ENCODE measurements at places on chromosomes 4 and X.

- H3K36me3 ChIP-seq: no peaks in the 10 kb centered on the region
- H3K27me3 ChIP-seq: no peaks in the 10 kb centered on the region
- no peak overlapping the region for H3K4me3 ChIP-seq
- H3K4me1 ChIP-seq: no peaks in the 10 kb centered on the region
- DNase-seq: no peak
Observed at GRCh38 chr4:135249024-135249423, 1047.4 kb upstream of the PABPC4L start.

DNA sequence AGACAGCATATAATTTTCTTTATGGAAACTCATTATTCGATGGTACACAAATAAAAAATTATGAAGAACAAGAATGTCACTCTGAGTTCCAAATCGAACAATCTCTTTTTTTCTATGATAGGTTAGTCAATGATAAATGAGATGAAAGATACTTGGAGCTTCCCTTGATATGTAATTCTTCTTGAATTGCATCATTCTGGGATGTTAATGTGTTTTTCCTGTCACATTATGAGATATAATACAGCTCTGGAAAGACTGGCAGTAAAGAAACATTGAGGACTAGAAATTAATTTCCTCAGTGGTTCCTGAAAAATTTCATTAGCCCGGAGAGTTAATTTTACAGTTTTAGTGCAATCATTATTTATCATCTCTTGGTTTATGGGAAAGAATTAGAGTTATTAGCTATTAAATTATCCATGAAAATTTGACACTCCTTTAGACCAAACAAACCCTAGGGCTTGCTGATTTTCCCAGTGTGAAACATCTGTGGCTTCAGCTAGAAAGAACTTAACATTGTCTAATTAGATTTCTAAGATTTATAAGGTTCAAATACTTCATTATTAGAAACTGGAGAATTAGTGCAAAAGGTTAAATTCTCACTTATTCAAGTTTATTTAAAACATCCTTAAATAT lies 1546.6 kb upstream of the TENM3 start:
- no peaks in the 10 kb centered on the region for H3K27me3 ChIP-seq
- H3K4me3 ChIP-seq: no peak overlapping the region
- no peak overlapping the region for H3K27ac ChIP-seq
- H3K36me3 ChIP-seq: no peaks in the 10 kb centered on the region
- H3K4me1 ChIP-seq: no peaks in the 10 kb centered on the region
- DNase-seq: no peak

DNA sequence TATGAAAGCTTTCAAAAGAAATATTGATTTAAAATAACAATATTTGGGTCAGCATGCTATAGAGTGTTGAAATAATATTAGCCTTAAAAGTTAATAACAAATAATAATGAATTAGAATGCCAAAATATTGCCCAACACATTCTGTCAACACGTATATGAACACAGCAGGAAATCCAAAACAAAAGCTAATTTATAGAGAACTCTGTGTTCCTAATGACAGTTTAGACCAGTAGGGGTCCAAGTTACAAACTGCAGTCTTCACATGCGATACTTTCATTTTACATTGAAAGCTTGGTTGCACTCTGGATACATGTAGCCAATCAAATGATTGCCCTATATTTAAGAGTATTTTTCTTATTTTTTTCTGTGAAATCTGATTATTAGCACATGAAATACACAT lies 274.4 kb downstream of the DCTD start:
- H3K27ac ChIP-seq: no peak overlapping the region
- no peak overlapping the region for H3K4me3 ChIP-seq
- DNase-seq: no peak

- peaks cover 28% of the 10 kb centered on the region for H3K27me3 ChIP-seq
- H3K4me3 ChIP-seq: no peak overlapping the region
- no peak for DNase-seq
- H3K36me3 ChIP-seq: no peaks in the 10 kb centered on the region
- H3K4me1 ChIP-seq: no peaks in the 10 kb centered on the region
Observed at GRCh38 chr4:147498031-147498660, 17.2 kb downstream of the EDNRA start.

DNA sequence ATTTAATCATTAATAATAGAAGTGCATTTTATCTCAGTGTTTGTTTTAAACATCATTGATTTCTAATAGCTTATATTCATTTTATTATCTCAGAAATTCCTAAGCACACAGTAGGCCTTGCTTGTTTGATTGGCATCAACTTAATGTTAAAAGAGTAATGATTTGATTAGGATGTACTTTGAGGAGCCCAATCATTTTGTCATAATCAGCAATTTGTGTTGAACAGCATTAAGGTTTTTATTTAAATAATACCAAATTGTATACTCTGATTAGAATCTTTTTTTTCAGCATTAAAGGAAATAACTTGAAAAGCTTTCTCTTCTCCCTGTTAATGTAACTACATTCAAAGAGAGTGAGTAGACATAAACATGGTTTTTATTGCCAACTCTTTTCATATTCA lies 2262.0 kb upstream of the TENM3 start:
- H3K4me1 ChIP-seq: no peaks in the 10 kb centered on the region
- H3K27me3 ChIP-seq: no peaks in the 10 kb centered on the region
- DNase-seq: no peak
- no peak overlapping the region for H3K27ac ChIP-seq
- H3K36me3 ChIP-seq: no peaks in the 10 kb centered on the region
- H3K4me3 ChIP-seq: no peak overlapping the region

- H3K4me3 ChIP-seq: no peak overlapping the region
- H3K4me1 ChIP-seq: no peaks in the 10 kb centered on the region
- H3K27me3 ChIP-seq: peaks cover 39% of the 10 kb centered on the region
- no peak for DNase-seq
- peaks cover 2% of the 10 kb centered on the region for H3K36me3 ChIP-seq
Observed at GRCh38 chr4:7679406-7680040, 244.8 kb upstream of the PSAPL1 start.

DNA sequence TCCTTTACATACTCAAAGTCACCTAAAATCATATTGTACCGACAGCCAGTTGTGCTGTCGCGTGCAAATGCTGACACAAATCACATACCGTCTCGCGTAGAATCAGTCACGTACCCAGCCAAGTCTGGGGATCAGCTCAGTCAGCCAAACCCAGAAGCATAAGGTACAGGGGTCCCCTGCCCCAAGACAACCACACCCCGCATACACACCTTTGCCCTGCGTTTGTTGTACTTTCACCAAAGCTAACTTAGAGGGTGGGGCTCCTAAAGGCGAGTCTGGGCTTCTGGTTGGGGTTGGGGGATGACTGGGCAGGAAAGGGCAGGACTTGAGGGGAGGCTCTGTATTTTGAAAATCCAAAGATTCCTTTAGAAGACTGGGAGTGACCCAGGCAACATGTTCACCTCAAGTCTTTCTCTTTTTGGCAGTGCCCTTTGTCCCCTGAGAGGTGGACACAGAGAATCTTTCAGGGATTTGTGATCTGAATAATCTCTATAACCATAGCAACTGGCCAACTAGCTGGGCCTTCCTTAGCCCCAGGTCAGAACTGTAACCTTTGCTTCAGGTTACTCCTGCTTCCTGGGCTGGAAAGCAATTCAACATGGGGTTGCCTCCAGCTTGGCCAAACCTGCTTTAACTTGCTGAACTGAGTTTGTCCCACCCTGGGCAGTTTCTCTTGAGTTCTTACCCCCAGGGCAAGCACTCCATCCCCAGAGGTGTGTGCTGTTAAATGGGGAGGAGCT lies 992 bp downstream of the GDPD2 start:
- H3K27ac ChIP-seq: no peak overlapping the region
- peaks cover 1% of the 10 kb centered on the region for H3K36me3 ChIP-seq
- H3K4me3 ChIP-seq: no peak overlapping the region
- DNase-seq: no peak
- no peaks in the 10 kb centered on the region for H3K4me1 ChIP-seq
- no peaks in the 10 kb centered on the region for H3K27me3 ChIP-seq

DNA sequence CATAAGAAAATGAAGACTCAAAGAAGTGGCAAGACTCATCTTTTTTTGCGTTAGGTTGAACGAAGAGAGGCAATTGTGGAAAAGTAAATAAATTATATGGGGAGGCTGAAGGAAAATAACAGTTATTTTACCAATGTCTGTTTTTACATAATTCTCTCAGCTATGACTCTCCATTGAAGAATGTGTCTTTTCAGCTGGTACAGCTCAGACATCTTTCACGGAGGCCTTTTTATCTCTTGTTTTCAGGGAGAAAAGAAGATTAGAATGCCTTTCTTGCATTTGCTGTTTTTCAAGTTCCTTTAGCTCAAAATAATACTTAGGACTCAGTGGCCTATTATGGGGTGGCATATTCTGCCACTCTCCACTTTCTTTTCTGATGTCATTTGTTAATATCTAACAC lies 153.0 kb downstream of the ADAM29 start:
- no peak for DNase-seq
- no peaks in the 10 kb centered on the region for H3K4me1 ChIP-seq
- no peak overlapping the region for H3K4me3 ChIP-seq
- no peaks in the 10 kb centered on the region for H3K36me3 ChIP-seq
- no peaks in the 10 kb centered on the region for H3K27me3 ChIP-seq
- H3K27ac ChIP-seq: no peak overlapping the region

DNA sequence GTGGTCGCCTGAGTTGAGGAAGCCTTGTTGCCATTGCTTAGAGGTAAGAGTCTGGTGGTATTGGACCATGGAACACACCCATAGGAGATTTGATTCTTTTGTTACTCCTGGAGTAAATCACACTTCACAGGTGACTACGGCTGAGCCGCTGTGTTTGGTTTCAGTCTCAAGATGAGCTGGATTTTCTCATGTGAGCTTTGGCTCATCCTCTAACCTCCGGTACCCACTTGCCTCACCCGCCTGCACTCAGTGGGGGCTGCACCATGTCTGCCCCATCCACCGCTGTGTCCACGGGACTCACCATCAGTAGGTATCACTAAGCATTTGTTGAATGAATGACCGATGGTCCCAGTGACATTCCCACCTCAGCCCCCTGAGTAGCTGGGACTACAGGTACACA lies 52.7 kb downstream of the HTT-AS start:
- H3K27ac ChIP-seq: no peak overlapping the region
- H3K4me1 ChIP-seq: peaks cover 8% of the 10 kb centered on the region
- no peak for DNase-seq
- peaks cover 12% of the 10 kb centered on the region for H3K27me3 ChIP-seq

GRCh38 chrX:21725496-21725895 lies 32.4 kb downstream of the SMPX start:
- DNase-seq: no peak
- no peaks in the 10 kb centered on the region for H3K36me3 ChIP-seq
- H3K27ac ChIP-seq: no peak overlapping the region
- no peak overlapping the region for H3K4me3 ChIP-seq
- no peaks in the 10 kb centered on the region for H3K4me1 ChIP-seq
- peaks cover 7% of the 10 kb centered on the region for H3K27me3 ChIP-seq

GRCh38 chr4:6265546-6265945 lies 4.1 kb upstream of the WFS1 start:
- H3K4me1 ChIP-seq: peaks cover 6% of the 10 kb centered on the region
- DNase-seq: no peak
- H3K36me3 ChIP-seq: peaks cover 3% of the 10 kb centered on the region
- peaks cover 22% of the 10 kb centered on the region for H3K27me3 ChIP-seq
- H3K27ac ChIP-seq: no peak overlapping the region
- H3K4me3 ChIP-seq: no peak overlapping the region

DNA sequence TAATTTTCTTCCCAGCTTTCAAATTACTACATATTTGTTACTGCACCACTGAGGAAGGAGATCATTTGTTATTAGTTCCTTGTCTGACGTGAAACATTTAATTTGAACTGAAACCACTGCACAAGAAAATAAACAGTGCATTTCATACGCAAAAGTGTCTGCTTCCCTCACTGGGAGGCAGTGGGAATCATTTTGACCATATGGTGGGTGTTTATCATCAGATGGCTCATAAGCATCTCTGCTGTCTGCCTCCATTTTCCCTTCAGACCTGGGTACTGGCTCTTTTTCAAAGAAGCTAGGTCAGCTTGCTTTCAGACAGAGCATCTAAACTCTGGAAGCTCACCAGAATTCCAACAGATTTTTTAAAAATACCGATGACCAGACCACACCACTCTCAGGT lies 135.2 kb downstream of the PCDH19 start:
- H3K36me3 ChIP-seq: no peaks in the 10 kb centered on the region
- H3K27me3 ChIP-seq: no peaks in the 10 kb centered on the region
- no peak overlapping the region for H3K4me3 ChIP-seq
- no peak overlapping the region for H3K27ac ChIP-seq
- DNase-seq: no peak

DNA sequence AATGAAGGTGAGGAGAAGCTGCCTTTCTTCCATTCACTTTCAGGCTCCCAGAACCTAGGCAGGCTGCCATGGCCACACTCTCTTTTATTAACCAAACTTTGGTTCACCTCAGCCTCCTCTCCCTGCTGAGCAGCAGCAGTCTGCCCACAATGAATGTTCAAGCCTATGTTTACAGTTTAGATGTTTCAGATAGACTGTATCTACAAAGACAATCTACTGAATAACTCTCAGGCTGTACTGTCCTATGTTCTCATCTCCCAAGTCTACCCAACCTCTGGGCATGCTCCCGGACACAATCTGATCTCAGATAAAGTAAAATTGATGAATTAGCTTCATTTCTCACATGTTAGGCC lies 59.2 kb upstream of the TMEM164 start:
- no peaks in the 10 kb centered on the region for H3K36me3 ChIP-seq
- H3K4me3 ChIP-seq: no peak overlapping the region

DNA sequence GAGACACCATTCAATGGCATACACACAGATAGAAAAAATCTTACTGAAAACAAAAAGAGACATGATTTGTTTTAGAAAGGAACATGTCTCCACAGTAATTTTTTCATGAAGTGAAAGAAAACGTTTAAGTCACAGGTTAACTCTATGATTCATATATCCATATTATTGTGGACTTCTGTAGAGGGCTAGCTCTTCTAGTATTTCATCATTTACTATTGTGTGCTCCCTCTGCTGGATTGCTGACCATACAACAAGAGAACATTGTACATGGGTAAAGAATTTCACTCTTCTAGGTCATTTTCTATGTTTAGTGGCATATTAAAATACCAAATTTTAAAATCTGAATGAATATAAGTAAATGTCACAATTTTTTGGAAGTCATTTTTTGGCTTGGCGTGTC lies 91.8 kb upstream of the POU3F4 start:
- H3K36me3 ChIP-seq: no peaks in the 10 kb centered on the region
- H3K4me3 ChIP-seq: no peak overlapping the region
- H3K4me1 ChIP-seq: no peaks in the 10 kb centered on the region
- DNase-seq: no peak

- no peaks in the 10 kb centered on the region for H3K4me1 ChIP-seq
- no peak for DNase-seq
- no peaks in the 10 kb centered on the region for H3K27me3 ChIP-seq
- H3K4me3 ChIP-seq: no peak overlapping the region
- H3K27ac ChIP-seq: no peak overlapping the region
- H3K36me3 ChIP-seq: no peaks in the 10 kb centered on the region
Observed at GRCh38 chr4:188008377-188008776, 12.8 kb downstream of the ZFP42 start.
